Breast epithelium (tissue), 4 donors: ENCODE measurements at places on chromosomes 5 and 9.

DNA sequence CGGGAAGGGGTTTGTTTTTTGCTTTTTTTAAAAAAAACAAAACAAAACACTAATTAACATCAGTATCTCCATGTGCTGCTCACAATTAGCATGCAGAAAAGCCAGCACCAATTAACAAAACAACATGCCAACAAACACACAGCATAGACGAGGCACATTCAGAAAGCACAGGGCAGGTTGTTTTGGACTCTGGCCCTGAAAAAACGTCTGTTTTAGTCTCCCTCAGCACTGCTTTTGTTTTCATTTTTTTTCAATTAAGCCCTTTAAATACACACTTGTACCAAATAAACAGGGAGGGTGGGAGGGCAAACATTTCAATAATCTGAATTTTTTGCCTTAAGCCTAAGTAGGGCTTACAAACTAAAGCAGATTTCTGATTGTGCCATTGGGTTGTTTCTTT lies 309.6 kb downstream of the DTWD2 start:
- no peak for DNase-seq

GRCh38 chr5:10632110-10632761 lies 68.4 kb downstream of the ANKRD33B start:
- no peak for DNase-seq

- DNase-seq = no peak
These were observed 146.8 kb downstream of the RNF180 start for GRCh38 chr5:64312491-64312890.

- no peak for DNase-seq
These were observed 236.9 kb downstream of the PDE4D start for GRCh38 chr5:59656351-59657254.

DNA sequence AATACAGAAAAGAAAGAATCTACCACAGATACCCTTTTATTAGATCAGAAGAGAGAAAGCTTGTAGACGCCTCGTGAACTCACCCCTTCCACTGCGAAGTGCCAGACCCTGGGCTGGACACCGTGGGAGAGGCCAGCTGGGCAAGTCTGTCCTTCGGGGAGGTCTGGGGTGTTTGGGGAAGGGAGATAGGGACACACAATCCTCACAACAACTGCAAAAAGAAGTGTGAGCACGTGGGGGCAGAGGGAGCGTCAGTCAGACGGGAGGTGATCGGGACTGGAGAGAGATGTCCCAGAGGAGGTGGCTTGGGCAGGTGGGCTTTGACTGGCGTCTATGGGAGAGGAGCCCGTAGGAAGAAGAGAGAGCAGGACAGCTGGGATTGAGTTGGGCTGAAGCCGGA lies 27.3 kb upstream of the GRHPR start:
- no peak for DNase-seq

GRCh38 chr9:92550765-92551164 lies 15.0 kb upstream of the ECM2 start:
- DNase-seq = no peak
